CD4-positive, alpha-beta T cell (primary cell): ENCODE measurements at places on chromosomes 12 and 14.

DNA sequence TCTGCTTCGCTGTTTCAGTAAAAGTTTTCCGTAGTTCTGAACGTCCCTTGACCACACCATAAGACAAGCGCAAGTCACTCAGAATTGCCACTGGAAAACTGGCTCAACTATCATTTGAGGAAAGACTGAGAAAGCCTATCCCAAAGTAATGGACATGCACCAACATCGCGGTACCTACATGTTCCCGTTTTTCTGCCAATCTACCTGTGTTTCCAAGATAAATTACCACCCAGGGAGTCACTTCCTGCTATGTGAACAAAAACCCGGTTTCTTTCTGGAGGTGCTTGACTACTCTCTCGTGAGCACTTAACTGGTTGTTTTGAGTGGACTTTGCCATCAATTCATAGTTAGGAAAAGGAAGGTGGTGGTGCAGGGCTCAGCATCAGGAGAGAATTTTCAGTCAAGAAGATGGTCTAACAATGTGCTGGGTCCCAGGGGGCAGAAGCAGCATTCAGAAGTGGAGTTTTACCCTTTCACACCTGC lies 1.4 kb downstream of the EGLN3 start:
- no peak for DNase-seq

DNA sequence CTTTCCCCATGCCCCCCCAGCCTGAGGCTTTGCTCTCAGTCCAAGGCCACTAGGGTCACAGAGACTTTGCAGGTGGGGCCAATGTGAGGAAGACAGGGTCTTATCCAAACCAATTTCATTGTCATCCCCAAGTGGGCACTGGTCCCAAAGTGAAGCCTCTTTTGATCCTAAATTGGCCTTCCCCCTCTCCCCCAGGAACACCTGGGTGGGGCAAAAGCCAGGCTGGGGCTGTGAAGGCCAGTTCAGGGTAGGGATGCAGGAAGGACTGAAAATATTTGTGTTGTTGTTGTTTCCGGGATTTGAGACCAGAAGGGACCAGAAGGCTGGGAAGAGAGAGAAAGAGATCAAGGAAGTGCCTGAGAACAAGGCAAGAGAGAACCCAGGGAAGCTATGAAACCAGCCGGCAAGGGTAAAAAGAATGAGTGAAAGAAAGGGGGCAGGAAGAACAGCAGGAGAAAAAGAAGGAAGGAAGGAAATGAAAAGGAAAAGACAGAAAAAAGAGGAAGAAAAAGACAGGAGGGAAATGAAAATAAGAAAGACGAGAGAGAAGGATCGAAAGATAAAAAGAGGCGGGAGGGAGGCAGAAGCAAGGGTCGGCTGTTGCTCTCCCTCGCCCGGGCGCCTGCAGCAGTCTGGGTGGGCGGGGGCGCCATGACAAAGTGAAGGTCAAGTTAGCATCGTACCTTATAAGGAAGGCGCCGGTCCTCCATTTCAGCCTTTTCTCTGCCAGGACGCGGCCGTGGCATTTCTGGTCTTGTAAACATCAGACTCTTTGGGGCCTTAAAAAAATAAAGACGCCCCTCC lies 7.4 kb upstream of the HOXC11 start:
- no peak for DNase-seq

DNA sequence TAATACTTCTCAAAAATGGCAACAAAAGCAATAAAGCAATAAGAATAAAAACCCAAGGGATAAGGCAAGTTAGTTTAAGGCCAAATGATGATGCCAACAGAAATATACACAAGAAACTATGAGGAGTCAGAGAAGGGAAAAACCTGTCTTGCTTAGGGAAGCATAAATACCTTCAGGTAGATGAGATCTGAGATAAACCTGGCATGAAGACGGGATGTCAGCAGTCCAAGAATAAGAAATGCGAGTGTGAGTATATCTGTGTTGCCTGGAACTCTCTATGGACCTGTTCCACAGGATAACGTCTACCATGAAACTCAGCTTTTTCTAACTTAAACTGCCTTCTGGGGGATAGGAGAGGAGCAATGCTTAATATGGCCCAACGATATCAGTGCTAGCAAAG lies 30.6 kb downstream of the KCNH5 start:
- no peak for DNase-seq

- no peak for DNase-seq
Observed at GRCh38 chr14:102593825-102594137, 1.3 kb downstream of the RCOR1 start.

- DNase-seq = peak; percentile 96
Observed at GRCh38 chr14:20454516-20455354, at the start of the genes APEX1 and OSGEP. Gene APEX1 (plus strand): TSS chr14:20455226. CDS start chr14:20455646, 420 bp downstream. Gene OSGEP (minus strand): TSS chr14:20454812. CDS start chr14:20454683, 129 bp downstream.

DNA sequence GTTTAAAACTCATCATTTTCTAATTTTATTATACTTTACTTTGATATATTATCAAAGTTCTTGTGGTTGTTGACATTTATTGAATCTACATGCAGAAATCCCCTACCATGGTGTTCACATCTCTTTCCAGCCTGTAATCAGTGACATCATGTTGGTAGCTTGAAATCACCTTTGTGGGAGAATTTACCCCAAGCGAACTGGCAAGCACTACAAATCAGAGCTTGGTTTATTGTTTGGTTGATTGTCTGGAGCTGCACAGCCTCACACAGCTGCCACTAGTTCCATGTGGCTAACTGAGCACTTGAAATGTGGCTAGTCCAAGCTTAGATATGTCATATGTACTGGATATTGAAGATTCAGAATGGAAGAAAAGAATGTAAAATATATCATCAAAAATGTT lies 15.4 kb upstream of the KRT5 start:
- no peak for DNase-seq

- DNase-seq = no peak
Observed at GRCh38 chr12:127060310-127060847, 1206.6 kb upstream of the TMEM132C start.
